ENCODE measurements at places on chromosomes 7 and 10.

- DNase-seq, result no peak
Observed at GRCh38 chr10:61960396-61961120, 59.1 kb downstream of the ARID5B start.

DNA sequence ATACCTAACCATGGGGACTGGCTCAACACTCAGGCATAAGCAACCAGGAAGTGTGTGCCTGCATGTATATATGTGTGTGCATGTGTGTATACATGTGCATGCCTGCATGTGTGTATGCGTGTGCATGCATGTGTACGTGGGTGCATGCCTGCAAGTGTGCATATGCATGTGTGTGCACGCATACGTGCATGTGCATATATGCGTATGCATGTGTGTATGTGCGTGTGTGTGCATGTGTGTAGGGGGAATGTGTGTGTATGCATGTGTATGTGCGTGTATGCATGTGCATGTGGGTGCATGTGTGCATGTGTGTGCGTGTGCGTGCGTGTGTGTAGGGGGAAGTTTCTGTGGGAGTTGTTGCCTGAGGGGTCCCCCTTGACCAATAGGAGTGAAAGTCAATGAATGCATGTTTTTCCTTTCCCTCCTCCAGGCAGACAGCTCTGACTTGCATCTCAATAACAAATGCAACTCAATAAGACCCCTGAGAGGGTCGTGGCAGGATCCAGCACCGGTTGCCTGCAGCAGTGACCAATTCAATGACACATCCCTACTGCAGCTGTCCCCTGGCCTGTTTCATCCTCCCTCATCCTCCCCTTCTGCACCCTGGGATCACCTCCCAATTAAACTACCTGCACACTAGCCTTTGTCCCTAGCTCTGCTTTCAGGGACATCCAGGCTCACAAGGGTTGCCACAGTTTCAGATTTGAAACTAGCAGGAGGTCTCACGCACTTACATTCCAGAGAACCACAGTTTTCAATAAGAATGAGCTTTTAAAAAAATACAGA lies 27.0 kb upstream of the FZD8 start:
- DNase-seq, result no peak

DNA sequence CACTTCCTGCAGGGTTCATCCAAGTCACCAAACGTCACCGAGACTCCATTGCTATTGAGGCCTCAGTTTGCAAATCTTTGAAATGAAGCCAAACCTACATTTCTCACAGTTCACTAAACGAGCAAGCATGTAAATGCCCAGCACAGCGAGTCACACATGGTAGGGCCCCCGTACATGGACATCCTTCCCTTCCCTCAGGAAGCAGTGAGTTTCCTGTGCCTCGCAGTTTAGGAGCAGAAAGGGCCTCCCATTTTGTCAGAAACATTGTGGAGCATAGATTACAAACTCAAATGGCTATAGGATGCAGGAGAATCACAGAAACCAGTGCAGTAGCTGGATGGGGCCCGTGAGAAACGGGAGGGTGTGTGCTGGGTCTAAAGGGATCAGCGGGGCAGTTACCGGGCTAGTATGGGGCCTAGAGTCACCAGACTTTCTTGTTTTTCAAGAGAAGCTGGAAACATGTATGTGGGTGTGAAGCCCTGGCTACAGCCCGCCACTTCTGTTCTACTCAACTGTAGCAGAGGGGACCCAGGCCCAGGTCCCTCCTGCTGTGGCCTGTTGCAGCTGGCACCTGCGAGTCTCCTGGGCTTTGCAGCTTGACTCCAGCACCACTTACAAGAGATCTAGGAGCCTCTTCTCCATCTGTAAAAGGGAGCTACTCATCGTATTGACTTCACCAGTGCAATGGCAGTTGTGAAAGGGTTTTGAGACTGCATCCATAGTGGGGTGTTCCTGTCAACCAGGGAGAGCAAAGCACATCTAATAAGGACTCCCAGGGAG lies 14.2 kb upstream of the SLC18A3 start:
- DNase-seq, result no peak

- DNase-seq, result no peak
Observed at GRCh38 chr7:28749638-28750037, 208.5 kb downstream of the TRIL start.

DNA sequence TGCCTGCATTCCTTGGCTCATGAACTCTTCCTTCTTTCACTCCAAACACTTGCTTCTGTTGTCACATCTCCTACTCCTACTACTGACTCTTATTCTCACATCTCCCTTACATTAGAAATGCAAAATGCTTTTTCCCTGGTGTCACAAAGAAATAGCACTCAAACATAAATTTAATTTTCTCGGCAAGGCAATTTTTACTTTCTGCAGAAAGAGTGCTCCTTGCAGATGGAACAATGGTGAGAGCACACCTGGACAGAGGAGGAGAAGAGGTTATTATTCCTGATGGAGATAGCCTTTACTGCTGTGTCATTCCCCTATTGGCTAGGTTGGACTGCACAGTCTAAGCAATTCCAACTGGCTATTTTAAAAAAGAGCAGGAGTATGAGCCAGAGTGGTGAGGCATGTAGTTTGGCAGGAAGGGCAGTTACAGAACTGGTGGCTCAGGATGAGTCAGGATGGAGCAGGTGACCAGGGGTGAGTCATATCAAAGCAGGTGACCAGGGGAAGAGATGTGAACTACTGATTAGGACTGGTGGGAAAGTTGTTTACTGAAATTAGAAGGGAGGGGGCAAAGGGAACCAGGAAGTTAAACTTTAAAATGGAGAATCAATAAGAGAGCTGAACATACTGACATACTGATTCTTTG lies 52.9 kb downstream of the CYP2C9 start:
- no peak for DNase-seq

GRCh38 chr7:1762238-1762945 lies 92.3 kb downstream of the ELFN1 start:
- no peak for DNase-seq

- DNase-seq, result no peak
Observed at GRCh38 chr7:158809596-158809995, 19.7 kb downstream of the ESYT2 start.

DNA sequence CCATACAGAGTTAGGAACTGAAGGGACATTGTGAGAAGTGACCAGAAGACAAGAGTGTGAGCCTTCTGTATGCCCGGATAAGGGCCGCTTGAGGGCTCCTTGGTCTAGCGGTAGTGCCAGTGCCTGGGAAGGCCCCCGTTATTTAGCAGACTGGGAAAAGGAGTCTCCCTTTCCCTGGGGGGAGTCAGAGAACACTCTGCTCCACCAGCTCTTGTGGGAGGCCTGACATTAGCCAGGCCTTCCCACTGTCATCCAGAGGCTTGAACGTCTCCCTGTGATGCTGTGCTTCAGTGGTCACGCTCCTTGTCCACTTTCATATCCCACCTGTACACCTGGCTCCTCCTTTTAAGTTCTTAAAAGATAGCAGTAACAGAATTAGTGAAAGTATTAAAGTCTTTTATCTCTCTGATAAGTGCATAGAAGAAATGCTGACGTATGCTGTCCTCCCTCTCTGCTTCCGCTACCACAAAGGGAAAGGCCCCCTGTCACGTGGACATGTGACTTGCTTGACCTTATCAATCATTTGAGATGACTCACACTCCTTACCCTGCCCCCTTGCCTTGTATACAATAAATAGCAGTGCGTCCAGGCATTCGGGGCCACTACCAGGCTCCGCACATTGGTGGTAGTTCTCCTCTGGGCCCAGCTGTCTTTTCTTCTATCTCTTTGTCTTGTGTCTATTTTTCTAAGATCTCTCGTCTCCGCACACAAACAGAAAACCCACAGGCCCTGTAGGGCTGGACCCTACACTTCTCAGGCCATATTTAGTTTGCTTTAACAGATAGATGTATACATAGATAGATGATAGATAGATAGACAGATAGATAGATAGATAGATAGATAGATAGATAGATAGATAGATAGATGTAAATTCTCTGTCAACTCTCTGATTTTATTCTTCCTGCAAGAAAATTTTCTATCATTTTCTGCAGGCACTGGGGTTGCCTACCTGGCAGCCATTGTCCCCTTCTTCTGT lies 131.5 kb upstream of the JCAD start:
- no peak for DNase-seq
